ENCODE measurements at places on chromosomes 12 and 14.

- DNase-seq: no peak
Observed at GRCh38 chr12:71591601-71592000, 72.0 kb downstream of the ZFC3H1 start.

GRCh38 chr14:72597252-72598233 is 296.4 kb downstream of the DPF3 start:
- no peak for DNase-seq

DNA sequence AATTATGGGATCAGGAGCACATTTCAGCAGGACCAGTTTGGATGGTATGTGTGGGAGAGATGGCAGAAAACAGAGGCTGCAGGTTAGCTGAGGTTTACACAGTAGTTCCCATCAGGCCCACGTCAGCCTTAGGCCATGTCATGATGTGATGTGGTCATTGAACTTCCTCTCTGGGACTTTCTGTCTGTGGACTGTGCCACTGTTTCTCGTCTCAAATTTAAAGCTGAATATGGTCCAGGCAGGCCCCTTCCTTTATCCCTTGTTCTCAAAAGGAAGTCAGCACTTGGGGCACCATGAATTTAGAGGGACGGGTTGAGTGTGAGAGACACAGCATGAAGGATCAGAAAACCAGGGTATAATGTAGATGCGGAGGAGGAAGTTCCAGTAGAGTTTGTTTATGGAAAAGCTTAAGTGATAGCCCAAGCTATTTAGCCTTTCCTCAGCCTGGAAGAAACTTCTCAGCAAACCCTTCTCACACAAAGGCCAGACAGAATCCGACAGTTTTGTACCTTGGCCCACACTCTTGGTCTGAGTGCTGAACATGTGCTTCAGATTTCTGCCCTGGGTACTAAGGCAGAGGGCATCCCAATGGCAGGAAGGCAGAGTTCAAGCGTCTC is 3.6 kb upstream of the IGFBP6 start:
- peak; percentile 72 for DNase-seq

GRCh38 chr14:103084021-103084919 is at the start of gene LBHD2:
Gene LBHD2 (plus strand): TSS chr14:103084210. CDS start chr14:103086013, 1,803 bp downstream.
- DNase-seq: no peak

DNA sequence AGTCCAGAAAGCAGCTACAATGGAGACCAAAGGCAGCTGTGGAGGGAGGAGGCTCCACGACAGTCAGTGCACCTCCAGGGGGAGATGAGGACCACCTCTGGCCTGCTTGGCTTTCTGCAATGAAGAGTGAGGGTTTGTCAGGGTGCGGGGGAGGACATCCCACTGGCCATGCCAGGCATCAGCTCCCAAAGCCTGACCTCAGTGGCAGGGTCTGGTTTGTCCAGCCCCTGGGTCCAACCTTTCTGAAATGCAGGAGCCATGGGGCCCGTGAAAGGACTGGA is 35.2 kb downstream of the SLC6A12 start:
- DNase-seq: no peak

GRCh38 chr12:94938583-94938982 is 64.9 kb downstream of the NDUFA12 start:
- no peak for DNase-seq

GRCh38 chr12:25365340-25365730 is 114.6 kb upstream of the KRAS start:
- no peak for DNase-seq

GRCh38 chr14:22384167-22384549 is 204.9 kb downstream of the DAD1 start:
- DNase-seq: no peak

GRCh38 chr12:9719790-9720189 is 13.1 kb downstream of the CLECL1 start:
- no peak for DNase-seq

DNA sequence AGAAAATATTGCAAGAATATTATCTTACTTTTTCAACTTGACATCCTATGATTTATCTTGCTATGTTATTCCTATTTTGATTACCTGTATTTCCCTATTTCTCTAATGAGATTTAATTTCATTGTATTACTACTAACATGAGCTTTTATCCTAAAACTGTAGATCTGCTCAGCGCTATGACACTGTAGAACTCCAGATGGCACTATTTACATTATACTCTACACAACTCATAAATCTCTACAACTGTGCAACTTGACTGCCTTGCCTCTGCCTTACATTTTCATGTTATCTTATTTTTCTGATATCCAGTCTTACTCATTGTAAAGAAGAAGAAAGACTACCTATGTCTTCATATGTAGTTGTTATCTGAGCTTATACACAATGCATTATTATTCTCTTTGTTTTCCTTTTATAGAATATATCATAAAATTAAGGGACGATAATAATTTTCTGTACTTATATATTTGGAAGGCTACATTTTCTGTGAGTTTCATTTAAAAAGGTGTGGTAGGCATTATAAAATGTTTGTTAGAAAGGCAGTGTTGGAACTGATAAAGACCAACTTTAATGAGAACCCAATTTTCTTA is 24.1 kb downstream of the NUP37 start:
- DNase-seq: peak; percentile 15

DNA sequence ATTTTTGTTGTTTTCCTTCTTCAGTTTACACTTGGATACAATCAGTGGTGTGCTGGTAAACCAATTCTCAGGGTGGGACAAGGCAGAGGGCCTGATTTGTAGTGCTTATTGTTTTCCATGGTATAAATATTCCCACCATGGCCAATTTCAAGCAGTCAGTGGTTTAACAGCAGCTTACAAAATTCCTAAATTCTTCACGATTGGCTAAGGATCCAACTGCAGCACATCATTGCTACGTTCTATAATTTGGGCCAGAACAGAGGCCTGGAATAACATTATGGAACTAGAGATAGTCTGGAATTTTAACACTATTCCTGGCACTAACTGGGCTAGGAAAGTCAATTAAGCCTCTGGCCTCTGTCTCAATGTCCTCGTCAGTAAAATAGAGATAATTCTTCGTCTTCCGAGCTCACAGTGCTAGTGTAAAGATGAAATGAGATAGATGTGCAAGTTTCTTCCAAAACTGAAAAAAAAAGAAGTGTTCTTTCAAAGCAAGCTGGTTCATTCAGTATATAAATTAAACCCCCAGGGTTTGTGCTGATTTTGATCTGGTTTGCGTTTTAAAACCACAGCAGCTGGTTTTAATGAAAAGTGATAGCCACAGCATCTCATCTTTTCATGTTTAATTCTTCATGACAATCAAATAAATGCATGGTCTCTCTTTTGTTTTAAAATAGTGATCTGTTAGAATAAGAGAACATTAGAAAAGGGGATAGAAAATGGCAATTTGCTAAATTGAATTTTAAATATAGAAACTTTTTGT is 104.1 kb downstream of the EPS8 start:
- no peak for DNase-seq

- peak; percentile 24 for DNase-seq
Observed at GRCh38 chr12:124703856-124704255, 136.4 kb upstream of the NCOR2 start.

DNA sequence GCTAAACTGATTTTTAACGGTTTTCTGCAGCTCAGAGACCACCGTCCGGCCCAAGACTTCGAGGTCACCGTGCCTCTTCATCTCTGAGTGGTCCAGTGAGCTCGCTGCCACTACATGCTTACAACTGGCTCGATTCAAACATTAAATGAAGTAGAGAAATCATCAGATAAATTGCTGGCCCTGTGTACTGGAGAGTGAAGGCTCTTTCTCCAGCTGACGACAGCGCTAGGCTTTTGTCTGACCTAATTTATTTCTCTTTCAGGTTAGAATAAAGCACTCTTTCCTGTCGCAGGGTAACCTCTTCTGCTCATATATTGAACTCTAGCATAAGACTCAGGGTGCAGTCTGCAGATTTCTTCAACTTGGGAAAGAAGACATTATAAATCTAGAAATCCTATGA is 6.4 kb downstream of the BCL11B start:
- no peak for DNase-seq

DNA sequence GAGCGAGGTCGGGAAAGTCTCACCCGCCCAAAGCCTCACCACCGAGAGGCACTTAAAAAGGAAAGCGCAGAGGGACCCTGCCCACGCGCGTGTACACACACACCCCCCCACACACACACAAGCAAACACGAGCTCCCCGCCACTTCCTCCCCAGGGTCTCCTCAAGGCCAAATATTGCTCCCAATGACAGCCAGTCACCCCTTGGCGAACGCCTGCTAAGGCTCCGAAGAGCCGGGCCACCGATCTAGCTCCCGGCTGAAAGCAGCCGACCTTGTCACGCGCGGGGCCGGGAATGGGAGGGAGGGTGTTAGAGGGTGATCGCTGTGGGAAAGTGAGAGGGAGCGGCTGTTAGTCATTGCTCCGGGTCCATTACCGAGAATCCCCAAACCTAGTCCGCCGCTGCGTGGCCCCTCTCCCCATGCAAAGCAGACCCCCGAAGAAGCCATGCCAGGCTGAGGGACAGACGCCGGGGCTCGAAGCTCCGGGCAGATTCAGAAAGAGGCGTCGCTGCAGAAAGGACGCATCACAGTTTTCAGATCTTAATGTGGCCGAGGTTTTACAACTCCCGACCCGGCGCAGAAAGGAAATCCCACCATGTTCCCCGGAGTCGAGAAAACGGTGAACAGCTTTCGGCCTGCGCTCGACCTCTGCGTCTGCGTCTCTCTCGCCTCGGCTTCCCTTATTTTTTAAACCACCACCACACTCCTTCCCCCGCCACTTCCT is 2.6 kb downstream of the BMP4 start:
- peak; percentile 12 for DNase-seq

GRCh38 chr14:72301352-72301751 is 369.1 kb downstream of the RGS6 start:
- no peak for DNase-seq

GRCh38 chr12:41907550-41907949 is 237.1 kb downstream of the GXYLT1 start:
- no peak for DNase-seq

DNA sequence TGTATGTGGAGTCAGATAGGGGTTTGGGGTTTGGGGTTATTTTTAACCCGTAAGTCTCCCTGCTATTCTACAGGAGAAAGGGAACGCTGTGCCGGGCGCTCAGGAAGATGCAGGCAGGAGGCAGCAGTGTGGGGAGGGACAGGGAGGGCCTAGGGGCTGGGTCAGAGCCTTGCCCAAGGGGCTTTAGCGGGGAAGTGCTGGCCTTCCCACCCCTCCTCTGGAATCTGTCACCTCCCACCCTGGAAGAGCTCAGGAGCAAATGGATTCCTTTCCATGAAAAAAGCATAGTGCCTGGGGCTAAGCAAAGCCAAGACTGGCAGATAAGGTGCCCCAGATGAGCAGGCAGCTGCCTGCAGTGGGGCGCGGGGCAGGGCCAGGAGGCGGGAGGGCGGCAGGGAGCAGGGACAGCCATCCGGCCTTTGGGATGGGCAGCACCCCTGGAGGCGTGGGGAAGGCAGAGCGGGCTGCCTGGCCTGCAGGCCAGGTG is 7.3 kb upstream of the INF2 start:
- DNase-seq: no peak

DNA sequence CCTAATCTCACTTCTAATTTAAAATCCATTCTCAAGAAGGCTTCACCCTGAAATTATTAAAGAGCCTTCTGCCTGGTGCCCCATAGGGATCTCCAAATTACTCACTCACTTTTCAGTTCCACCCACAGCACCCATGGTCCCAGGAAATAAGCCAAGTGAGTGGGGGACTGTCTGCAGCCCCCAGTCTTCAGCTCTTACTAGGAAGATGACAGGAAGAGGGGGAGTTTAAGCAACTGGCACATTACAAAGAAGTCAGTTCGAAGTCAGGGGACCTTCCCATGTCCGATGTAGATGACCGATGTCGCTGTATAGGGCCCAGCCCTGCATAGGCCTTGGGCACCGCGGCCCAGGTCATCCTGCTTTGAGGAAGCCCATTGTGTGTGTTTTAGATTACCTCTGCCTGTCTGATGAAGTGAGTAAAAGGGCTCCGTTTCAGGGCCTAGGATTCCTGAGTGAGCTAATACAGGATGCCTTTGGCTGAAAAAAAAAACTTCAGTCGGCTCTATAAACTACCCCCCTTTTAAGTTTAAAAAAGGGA is 1.9 kb downstream of the ACTN1 start:
- DNase-seq: peak; percentile 41

DNA sequence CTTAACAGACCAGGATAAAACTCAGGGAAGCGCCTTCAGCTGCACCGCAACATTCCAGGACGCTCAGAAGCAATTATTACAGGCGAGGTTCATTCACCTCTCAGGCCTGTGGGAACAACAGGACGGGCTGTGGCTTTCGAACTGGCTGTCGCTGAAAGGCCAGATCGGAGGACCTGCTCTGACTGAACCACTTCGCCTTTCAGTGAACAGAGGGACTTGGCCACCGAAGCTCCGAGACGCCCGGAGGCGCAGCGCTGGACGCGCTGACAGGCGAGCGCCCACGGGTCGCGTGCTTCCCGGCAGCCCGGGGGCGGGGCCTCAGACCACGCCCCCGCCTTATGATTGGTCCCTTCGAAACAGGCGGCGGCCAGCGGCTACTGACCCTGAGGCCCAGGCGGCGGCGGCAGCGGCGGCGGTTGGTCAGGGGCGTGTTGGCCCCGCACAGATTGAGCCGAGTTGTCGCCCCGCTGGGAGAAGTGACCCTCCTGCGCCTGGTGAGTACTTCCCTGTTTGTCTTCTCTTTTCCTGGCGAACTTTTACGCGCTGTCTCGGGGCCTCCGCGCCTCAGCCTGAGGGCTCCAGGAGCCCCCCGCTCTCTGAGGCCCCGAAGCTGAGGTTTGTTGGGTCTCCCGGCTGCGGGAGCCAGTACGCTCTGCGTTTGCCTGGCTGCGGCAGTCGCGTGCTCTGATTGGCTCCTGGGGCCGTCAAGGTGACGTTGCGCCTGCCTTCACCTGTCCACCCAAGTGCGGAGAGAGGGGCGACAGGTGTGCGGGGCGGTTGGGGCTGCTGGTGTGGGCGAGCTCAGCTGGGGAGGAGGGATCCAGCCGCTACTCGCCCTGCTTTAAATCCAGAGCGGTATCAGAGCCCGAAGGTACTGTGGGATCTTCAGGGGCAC is at the start of gene GAS2L3:
TSS of gene GAS2L3 (plus strand) at position 393 of the 895 bp plus-strand sequence. CDS start 21,221 bp downstream, outside the sequence.
- DNase-seq: peak; percentile 97

GRCh38 chr14:52188381-52188780 is 79.1 kb upstream of the PTGDR start:
- DNase-seq: no peak

DNA sequence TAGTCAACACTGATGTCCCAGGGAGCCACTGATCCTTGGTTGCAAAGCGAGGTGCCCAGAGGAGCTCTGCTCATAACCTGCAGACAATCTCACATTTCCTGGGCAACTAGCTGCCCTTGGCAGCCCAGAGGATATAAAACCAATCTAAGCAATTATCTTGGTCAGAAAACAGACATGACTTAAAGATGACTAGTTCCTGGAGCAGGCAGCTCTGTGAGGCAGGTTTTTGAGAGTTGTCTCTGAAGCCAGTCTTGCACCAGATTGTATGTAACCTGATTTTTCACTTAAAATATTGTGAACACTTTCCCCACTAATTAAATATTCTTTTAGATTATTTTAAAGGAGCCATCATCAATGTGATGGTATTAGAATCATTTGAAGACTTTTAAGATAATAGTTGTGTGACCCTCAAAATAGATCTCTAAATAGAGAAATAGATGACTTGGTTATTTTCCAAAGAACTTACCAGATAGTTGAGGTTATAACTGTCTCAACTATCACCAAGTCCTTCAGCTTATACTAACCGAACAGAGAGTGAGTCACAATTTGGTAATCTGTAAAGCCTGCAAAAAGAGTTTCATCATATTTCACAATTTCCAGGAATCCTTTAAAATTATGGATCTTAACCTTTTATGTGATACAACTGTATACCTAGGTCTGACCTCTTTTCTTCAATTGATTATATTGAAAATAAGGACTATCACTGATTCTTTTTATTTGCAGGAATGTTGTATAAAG is 75.9 kb downstream of the LIN7A start:
- no peak for DNase-seq

GRCh38 chr12:47972895-47973294 is 9.5 kb downstream of the TMEM106C start:
- no peak for DNase-seq

All from inflammatory macrophage (primary cell).